ENCODE measurements at places on chromosomes 1 and 21. TPM values are rescaled to one million over a fixed set of nuclear protein-coding genes. Genes with fewer than 3 reads are reported as not detected.

MNDA gene
- 10.1 TPM for total RNA-seq

ETV3L gene
- not detected for total RNA-seq

NGF gene
- total RNA-seq, result not detected

MTARC1 gene
- 2.9 TPM for total RNA-seq

FABP3 gene
- total RNA-seq, result not detected

HPDL gene
- total RNA-seq, result 0.79 TPM

FALEC gene
- total RNA-seq, result 2.6 TPM

ZMYND12 gene
- 0.79 TPM for total RNA-seq

SORT1 gene
- total RNA-seq, result 0.25 TPM

CLCNKA gene
- not detected for total RNA-seq

HSD3B1 gene
- total RNA-seq, result not detected

LCK gene
- 22.3 TPM for total RNA-seq

VWA5B1 gene
- total RNA-seq, result not detected

ARMH1 gene
- total RNA-seq, result 11.4 TPM

CTH gene
- 3.9 TPM for total RNA-seq

SPAG17 gene
- not detected for total RNA-seq

AGT gene
- not detected for total RNA-seq

KCNJ15 gene
- not detected for total RNA-seq

LCE2C gene
- not detected for total RNA-seq

HP1BP3 gene
- 303 TPM for total RNA-seq

TNFRSF4 gene
- total RNA-seq, result 1.8 TPM

TMEM79 gene
- 11.5 TPM for total RNA-seq

PLPP3 gene
- 2.9 TPM for total RNA-seq

PERM1 gene
- total RNA-seq, result not detected

GPR25 gene
- total RNA-seq, result 3.1 TPM

ECE1 gene
- total RNA-seq, result 142 TPM

DNAI4 gene
- total RNA-seq, result 4.3 TPM

TSEN15 gene
- 25.2 TPM for total RNA-seq

MYOC gene
- not detected for total RNA-seq

LRRC7 gene
- not detected for total RNA-seq

ERG gene
- not detected for total RNA-seq

PPIH gene
- total RNA-seq, result 50.3 TPM

TTC34 gene
- total RNA-seq, result 8.3 TPM

GJB4 gene
- total RNA-seq, result not detected

NHLH2 gene
- total RNA-seq, result not detected

MROH9 gene
- not detected for total RNA-seq
